Stimulated activated CD8-positive, alpha-beta memory T cell treated with anti-CD3 and anti-CD28 coated beads, Interleukin-4, amount 100 ng/mL, for 1 hour (primary cell): ENCODE measurements at places on chromosomes 6 and 20.

DNA sequence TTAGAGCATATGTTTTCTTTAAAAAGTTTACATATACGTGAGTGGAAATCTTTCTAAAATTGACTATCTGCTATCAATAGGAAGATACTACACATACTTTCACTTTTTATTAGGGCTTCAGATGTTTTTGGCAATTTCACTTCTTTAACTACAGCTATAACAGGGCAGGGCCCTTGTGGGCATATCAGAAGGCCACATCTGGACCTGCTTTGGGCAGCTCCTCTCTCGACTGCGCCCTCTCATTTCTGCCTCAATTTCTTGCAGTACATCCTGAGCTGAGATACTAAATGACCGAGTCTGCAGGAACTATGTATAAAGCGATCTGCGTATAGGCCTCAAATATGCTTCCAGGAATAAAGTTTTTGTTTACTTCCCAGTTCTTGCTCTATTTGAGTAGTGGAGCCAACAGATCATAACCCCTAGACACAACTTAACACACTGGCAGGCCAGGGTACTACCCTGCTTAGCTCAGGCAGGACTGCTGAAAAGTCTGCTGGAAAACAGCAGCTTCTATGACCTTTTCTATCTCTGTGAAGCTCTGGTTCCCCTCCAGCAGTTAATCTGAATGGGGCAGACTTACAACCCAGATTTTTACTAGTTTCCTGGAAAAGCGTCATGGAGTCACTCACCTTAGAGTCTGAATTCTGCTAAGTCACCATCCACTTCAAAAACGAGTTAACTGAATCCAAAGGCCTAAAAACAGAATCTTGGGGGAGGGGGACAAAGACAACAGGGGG, 12.7 kb downstream of the GCLC start:
- no peak for DNase-seq

- DNase-seq, result no peak
These were observed 58.7 kb downstream of the MAP3K4 start for GRCh38 chr6:161050134-161050765.

DNA sequence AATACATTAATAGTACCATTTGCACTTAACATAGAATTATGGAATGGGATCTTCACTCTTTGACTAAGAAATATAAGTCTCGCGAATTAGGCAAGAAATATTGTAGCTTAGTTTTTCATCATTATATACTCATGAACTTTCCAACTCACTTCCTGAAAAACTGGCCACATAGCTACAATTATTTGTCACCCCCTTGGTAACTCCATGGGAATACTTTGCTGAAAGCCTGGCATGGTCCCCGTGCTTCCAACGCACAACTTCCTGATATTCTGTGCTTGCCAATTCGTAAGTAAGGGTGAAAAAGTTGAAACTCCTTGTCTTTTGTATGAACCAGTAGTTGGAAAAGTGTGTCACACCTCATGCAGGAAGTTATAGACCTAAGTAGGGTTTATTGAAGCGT, 23.7 kb upstream of the HLA-DQA1 start:
- DNase-seq, result no peak

GRCh38 chr6:128519132-128519930, 1.1 kb downstream of the PTPRK start:
- DNase-seq, result peak; percentile 3

- no peak for DNase-seq
These were observed 126.0 kb downstream of the CD83 start for GRCh38 chr6:14243597-14243996.

GRCh38 chr6:133697666-133698065, 191.2 kb upstream of the TCF21 start:
- DNase-seq, result no peak

DNA sequence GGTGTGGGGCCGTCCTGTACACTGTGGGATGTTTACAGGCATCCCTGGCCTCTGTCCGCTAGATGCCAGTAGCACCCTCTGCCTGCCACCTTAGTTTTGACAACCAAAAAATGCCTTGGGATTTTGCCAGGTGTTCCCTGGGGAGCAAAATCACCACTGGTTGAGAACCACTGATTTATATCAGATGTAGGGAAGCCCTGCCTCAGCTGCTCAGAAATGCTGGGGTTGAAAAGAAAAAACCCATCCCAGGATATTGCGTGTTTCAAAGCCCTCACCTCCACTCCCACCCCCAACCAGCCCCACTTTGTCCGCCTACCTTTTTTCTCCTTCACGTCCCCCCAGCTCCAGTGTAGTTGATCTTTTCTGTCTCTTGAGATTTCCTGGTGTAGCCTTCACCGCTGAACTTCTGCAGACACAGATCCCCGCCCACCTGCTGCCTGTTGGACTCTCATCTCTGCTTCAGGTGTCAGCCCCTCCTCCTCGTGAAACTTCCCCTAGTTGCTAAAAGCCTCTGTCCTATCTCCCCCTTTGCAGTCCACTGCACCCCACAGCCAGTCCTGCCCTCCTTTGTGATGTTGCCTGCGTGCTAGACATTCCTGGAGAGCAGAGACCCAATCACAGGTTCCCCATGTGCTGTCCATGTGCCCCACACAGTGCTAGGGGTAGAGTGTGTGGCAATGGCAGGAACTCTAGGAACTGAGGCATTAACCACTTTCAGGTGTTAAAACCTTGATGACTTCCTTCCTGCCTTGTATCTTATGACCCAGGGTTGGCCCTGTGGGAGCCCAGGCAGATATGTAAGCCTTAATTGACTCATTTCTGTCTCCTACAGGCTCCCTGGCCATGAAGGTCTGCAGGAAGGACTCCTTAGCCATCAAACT, 98.9 kb downstream of the TBC1D7 start:
- no peak for DNase-seq
